A549 treated with RU486 at 1 μM for 4 hours (cell line): ENCODE measurements at places on chromosomes 2 and 18. TPM values are rescaled to one million over a fixed set of nuclear protein-coding genes. Genes with fewer than 3 reads are reported as not detected.

The GPN1 gene
- 56.7 to 61.7 TPM (median 57.5 TPM) in 5 replicates for total RNA-seq

The PSMA8 gene
- total RNA-seq: not detected in 5 replicates

The FOXI3 gene
- not detected in 5 replicates for total RNA-seq

The PSTPIP2 gene
- total RNA-seq: 0.23 to 0.40 TPM (median 0.31 TPM) in 5 replicates

The RUFY4 gene
- not detected in 5 replicates for total RNA-seq
